ENCODE measurements at places on chromosomes 3 and 15.

DNA sequence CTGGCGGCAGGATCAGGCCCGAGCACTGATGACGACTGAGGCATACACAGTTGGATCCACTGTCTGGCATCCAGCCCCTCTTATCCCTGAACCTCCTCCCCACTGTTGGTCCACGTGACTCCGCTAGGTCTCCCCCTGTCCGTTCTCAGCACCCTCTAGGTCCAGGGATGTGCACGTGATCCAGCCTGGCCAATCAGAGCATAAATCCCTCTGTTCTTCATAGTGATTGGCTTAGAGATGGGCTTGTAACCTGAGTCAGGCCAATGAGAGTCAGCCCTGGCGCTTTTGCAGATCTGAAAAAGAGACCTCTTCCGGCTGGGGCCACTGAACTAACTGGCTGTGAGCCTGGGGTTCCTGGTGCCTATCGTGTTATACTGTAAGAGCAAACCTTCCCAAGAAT lies 20.5 kb upstream of the IQSEC1 start:
- peak; percentile 78 for DNase-seq

- DNase-seq: peak; percentile 82
Measured at GRCh38 chr15:74375303-74375693, 7.9 kb upstream of the CYP11A1 start.

DNA sequence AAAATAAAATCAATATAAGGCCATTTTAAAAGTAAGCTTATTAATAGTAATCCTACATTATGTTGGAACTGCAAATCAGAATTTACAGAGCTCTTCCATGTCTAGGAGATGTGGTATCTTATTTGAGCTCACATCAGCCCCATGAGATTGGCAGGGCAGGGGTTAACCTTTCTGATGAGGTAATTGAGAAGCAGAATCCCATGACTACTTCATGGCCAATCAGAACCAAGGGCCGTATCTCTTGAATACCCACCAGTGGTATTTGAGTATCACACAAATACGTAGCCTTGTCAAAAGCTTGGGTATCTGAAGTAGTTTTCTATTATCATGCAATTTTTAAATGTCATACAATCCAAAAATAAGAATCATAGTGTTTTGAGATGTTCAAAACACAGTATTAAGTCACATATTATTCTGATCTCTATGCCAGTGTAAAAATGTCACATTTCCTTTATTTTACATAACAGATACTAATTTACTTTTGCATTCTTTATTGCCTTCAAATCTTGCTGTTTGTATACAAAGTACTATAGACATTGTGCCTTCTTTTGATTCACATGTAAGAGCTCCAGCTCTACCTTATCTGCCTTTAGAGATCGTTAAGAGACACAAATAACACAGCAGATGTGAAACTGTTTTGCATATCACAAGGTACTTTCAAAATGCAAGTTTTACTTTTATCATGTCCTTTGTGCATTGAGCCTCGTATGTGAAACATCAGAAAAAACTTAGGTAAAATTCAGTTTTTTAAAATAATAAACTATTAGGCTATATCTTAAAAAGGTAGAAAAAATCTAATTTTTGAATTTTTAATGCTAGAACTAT lies 251.7 kb upstream of the GOLGA6L4 start:
- DNase-seq: no peak

- peak; percentile 16 for DNase-seq
Measured at GRCh38 chr3:182258538-182259177, 534.6 kb upstream of the ATP11B start.

- DNase-seq: no peak
Measured at GRCh38 chr3:14358426-14359211, 43.8 kb upstream of the SLC6A6 start.

DNA sequence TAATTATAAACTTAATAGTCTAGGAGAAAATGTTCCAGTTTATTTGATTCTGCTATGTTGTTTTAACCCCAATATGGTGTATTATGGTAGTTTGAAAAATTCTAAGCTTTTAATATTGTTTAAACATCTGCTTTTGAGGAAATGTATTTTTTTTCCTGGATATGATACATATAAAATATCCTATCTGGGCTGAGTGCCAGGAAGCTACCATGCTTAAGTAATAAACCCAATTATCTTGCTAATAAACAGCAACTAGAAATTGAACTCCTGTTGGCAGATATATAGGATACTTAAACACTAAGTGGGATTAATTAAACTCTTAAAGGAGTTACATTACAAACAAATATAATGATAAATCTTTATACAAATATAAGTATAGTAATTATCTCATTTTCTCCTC lies 293.7 kb upstream of the GRM7 start:
- DNase-seq: no peak

- no peak for DNase-seq
Measured at GRCh38 chr3:32945136-32945535, 6.3 kb upstream of the CCR4 start.

DNA sequence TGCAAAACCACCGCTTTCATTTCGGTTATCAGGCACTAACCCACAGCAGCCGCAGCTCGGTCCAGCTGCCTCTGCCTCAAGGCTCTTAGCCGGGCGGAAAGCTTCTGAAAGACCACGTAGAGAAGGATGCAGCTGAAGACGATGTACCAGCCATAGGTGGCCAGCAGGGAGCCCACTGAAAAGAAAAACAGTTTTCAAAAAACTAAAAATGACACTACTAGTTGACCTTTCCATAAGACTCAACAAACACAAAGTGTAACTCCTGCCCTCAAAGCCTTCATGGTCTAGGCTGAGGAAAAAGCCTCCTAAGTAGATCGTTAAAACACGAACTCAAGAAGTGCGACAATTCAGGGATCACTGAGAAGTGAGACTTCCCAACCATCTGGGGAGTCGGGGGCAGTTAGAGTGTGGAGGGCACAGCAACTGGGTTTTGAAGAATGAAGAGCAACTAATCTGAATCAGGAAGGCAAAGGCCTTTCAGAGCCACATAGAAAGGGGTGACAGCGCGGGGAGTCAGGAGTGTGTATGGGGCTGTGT lies 716 bp downstream of the SELENOS start:
- peak; percentile 49 for DNase-seq

DNA sequence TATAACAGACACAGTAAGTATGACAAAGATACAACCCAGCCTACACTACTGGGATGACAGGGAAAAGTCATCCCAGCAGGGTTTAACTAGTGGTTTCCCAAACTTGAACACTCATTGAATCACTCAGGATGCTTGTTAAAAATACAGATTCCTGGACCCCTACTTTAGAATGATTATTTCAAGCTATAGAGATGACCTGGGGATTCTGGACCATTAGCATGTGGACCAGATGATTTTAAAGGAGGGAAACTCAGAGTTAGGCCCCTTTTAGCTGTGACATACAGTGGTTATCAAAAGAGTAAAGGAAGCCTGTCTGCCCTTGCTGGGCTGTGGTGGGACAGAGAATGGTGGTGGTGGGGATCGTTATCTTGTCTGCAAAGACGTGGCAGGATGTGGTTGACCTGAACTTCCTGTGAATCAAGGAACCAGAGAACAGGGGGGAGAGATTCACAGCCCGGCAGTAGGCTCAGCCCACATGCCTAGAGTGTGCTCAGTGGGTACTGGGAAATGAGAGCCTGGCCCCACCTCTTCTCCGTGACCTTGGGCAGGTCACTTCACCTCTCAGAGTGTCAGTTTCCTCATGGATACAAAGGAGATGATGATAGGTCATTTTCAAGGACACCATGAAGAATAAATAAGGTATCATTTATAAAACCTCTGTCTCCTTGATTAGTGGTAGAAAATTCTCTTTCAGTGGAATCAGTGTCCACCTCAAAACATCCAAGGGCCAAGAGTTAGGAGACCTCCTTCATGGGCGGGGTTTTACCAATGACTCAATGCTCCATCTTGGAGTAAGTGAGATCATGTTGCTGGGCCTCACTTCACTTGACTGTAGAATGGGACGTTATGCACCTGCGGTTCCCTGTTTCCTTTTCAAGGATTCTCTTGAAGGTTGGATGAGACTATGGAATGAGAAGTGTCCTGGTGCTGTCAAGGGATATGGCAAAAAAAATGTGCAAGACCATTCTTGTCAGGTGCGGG lies 306.5 kb downstream of the RPLP1 start:
- no peak for DNase-seq

- no peak for DNase-seq
Measured at GRCh38 chr3:117709108-117709507, 999.5 kb downstream of the TUSC7 start.
